ENCODE measurements at places on chromosomes 2 and 18.

GRCh38 chr2:29480426-29480825 lies 365.2 kb downstream of the CLIP4 start:
- no peak for DNase-seq

GRCh38 chr2:174997110-174997509 lies 8.1 kb downstream of the CHN1 start:
- DNase-seq: peak; percentile 36

DNA sequence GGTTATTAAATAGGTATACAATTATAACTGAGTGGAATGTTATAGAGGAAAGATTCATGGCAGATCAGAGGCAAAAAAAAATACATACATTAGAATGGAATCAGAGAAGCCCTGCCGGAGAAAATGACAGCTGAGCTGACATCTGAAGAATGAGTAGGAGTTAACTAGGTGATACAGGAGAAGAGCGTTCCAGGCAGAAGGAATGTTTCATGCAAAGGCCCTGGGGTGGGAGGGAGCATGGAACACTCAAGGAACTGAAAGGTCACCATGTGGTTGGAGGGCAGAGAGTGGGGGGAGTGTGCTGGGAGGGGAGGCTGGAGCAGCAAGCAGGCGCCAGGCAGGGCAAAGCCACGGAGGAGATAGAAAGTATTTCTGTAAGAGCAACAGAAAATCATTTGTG lies 31.6 kb upstream of the CDK5R2 start:
- no peak for DNase-seq

- DNase-seq: no peak
Measured at GRCh38 chr18:9898792-9899549, 13.2 kb downstream of the TXNDC2 start.

DNA sequence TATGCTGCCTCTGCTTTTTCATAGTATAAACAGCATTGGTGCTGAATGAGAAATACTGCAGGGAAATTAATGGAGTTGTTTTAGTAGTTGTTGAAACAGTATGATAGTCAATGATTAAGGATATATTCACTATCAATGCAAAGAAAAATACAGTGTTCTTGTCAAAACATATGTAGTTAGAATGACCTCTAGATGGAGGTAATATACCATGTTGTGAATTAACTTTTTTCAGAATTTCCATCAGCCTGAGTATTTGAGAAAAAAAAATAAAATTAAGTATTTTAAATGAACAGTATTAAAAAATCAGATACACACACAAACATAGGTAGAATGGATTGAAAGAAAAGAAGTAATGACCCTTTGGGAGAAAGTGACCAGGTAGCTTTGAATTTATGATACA lies 59.5 kb downstream of the RMDN2 start:
- DNase-seq: peak; percentile 63

GRCh38 chr2:238339814-238340213 lies 19.5 kb downstream of the TRAF3IP1 start:
- DNase-seq: no peak

DNA sequence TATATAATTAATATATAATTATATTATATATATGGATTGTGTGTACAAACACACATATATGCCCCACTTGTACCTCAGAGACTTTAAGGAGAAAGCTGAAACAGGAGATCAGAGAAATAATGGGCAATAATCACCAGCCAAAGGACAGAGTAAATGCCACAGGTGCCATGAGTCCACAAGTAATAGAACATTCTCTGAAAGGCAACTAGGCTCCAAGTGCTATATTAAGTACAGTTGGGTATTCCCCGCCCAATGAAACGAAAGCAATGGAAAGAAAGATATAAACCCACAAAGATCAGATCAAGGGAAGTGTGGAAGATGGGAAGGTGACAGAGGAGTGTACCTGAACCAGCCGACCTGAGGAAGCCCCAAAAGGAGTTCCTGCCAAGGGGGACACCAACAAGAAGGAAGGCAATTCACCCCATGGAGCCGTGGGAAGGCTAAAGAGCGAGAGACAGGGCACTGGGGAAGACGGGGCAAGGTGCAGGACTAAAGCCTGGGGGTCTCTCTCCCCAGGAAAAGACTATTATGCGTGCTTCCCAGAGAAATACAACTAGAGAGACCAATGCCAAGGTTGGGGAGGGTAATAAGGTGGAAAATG lies 19.0 kb downstream of the DYM start:
- DNase-seq: no peak

GRCh38 chr2:98928242-98928641 lies 7.8 kb downstream of the CRACDL start:
- no peak for DNase-seq

GRCh38 chr18:12021596-12021995 lies 40.3 kb downstream of the IMPA2 start:
- no peak for DNase-seq

GRCh38 chr18:76391038-76391437 lies 104.0 kb downstream of the ZNF516 start:
- no peak for DNase-seq

- DNase-seq: peak; percentile 74
Measured at GRCh38 chr2:241224018-241224850, 35.8 kb downstream of the ANO7 start.

DNA sequence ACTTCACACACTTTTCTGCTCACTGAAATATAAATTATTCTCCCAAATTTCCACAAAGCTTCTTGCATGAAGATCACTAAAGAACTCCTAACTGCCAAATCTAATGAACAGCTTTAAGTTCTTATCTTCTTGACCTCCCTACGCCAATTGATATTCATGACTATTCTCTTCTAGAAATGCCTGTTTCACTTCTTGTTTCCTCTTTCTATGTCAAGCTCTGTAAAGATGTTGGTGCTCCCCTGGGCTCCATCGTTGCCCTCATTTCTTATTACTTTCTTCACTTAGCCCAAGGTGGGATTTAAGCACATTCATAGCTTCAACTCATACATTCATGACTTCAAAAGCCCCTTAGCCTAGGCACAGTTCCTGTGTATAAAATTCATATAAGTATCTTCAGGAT lies 9.2 kb upstream of the ANTXR1 start:
- no peak for DNase-seq

- no peak for DNase-seq
Measured at GRCh38 chr2:172021074-172021931, 21.6 kb downstream of the METAP1D start.

DNA sequence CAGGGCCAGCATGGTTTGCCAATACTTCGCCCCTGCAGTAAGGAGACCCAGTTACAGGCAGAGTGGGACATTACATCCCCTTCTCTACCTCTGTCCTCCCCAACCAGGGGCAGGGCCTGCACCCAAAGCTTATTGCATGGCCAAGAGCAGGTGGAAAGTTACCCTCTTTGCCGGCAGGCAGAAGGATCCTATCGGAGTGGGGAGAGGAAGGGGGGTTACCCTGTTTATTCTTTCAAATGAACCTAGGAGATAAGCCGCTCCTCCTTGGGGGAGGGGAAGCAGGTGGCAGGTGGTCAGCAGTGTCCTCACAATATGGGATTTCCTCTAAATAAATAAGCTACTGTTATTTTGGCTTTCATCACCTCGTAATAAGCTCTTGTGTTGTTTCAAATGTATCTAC lies 53.9 kb downstream of the SPATS2L start:
- no peak for DNase-seq

DNA sequence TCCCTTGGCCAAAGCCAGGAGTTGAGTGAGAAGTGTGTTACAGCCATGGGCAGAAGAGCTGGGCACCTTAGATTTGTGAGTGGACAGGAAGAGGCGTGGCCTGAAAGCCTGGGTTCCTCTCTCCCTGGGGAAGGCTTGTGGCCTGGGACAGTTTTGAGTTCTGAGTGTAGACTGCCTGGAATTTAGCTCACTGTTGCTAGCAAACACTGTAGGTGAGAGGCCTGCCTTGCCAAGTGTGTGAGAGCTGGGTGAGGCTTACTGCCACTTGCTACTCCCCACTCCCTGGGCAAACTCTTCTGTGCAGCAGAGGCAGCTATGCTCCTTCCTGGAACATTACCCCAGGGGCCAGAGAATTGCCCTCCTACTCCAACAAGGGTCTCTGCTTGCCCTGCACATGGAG lies 150.0 kb upstream of the GALNT5 start:
- no peak for DNase-seq

- DNase-seq: no peak
Measured at GRCh38 chr2:216637472-216637871, 4.3 kb downstream of the IGFBP2 start.

DNA sequence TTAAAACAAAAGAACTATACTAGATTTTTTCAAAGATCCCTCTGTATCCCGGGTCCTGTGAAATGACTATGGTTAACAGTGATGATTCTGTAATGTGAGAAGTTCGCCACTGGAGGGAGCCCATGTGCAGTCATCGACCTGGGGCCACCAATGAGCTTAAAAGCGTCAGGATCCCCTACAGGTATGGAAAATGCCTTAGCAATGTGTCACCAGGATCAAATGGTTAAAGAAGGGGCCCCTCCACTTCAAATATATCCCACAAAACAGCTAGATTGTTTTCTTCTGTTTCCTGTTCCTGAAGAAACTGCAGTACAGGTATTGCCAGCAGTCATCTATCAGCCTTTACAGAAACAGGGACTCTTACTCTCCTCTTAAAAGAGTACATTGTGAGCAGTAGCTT lies 15.3 kb downstream of the CHRNA1 start:
- DNase-seq: peak; percentile 54

DNA sequence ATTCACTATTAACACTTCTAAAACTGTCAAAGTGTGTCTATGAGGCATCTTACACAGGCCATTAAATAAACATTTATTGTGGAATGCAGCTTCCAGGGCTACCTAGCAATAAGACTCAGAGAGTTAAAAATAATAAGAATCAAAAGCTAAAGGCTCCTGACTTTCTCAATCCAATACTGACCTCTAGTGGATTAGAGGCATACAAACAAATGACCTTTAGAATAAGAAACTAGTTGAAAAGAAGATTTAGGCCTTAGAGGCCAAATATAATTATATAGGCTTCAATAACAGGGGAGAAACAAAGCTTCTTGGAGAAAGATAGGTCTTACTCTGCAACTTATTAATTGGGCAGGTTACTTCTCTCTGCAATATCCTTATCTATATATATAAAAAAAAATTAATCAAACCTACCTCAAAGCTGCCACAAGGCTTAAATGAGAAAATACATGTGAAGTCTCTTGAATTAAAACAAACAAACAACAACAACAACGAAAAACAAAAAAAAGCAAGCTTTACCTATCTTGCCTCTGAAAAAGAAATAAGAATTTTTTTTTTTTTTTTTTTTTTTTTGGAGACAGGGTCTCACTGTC lies 246.1 kb downstream of the EXOC6B start:
- peak; percentile 64 for DNase-seq

GRCh38 chr2:64860276-64860885 lies 128.8 kb upstream of the SLC1A4 start:
- no peak for DNase-seq

DNA sequence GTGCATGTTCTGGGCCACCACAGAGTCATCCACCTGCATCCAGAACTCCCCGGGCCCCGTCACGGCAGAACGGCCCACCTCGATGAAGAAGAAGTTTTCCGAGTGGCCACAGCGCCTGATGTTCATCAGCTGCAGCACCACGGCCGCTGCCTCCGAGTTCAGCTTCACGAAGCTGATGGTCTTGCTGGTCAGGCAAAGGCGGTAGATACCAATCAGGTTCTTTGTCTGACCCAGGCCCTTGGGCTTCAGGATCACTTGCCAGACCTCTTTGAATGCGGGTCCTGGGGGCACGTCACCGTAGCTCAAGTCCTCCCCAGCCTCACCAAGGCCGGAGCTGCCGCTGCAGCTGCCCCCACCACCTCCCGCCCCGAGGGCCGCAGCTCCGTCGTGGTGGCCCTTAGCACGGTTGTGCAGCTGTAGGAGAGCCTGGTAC lies 1.6 kb downstream of the IRS1 start:
- DNase-seq: no peak

DNA sequence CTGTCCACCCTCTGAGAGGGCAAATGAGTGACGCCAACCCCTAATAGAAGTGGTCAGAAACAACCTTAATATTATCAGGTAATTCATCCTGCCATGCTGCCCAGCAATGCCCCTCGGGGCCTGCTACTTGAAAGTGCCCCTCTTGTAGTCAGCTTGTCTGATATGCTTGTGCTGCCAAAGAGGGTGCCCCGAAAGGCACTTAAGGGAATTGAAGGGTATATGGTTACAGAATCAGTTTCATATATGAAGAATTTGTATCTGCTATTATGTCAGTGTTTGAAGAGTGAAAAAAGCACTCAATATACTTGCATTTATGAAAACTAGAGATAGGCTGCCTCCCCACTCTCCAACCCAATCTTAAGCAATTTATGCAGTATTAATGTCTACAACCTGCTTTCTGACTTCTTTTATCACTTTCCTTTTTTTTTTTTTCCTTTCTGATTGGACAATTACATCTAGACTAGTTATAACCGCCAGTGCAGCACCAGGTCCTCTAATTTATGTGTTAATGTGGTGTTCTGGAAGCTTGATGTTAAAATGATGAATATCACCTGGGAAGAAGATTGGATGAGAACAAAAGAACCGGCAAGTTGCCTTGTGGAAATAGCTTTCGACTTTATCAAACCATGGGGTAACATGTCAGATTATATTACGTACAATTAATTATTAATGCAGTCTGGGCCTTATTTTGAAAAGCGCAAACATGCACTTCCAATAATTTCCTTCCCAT lies 646.9 kb upstream of the ACVR2A start:
- no peak for DNase-seq

GRCh38 chr2:223042704-223043118 lies 9.3 kb upstream of the KCNE4 start:
- peak; percentile 77 for DNase-seq

- DNase-seq: no peak
Measured at GRCh38 chr18:65422544-65423136, 328.2 kb upstream of the CDH7 start.

GRCh38 chr2:50263728-50264127 lies 768.2 kb downstream of the NRXN1 start:
- DNase-seq: no peak

GRCh38 chr2:61620244-61621159 lies 82.3 kb upstream of the XPO1 start:
- DNase-seq: peak; percentile 91

DNA sequence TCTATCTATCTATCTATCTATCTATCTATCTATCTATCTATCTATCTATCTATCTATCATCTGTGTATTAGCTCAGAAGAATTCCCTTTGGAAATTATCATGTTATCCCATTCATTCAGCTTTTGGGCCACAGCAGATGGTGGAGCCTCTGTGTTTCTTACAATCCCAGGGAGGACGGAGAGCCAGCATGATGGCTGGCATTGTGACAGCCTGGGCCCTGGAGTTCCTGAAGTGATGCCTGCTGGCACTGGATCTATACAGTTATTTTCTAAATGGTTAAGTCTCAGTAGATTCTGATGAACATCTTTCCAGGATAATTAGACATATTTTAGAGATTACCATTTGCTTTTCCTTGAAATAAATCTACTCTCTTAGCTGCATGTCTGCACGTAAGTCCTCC lies 385.4 kb upstream of the NXPH2 start:
- DNase-seq: no peak

DNA sequence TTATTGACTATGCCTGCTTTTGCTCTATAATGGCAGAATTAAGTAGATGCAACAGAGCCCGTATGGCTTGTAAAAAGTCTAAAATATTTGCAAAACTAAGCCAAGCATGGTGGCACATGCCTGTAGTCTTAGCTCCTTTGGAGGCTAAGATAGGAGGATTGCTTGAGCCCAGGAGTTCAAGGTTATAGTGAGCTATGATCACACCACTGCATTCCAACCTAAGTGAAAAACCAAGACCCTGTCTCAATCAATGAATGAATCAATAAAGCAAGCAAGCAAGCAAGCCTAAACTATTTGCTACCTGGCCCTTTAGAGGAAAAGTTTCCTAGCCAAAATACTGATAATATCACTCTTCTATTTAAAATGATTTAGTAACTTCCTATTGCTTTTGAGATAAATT lies 260.0 kb downstream of the OTX1 start:
- DNase-seq: no peak

- no peak for DNase-seq
Measured at GRCh38 chr2:88168386-88168785, 1.8 kb upstream of the THNSL2 start.

GRCh38 chr2:100976645-100977391 lies 25.3 kb upstream of the RPL31 start:
- DNase-seq: no peak

Data from fibroblast of mammary gland (primary cell).